ENCODE measurements at places on chromosomes 3 and 15.

DNA sequence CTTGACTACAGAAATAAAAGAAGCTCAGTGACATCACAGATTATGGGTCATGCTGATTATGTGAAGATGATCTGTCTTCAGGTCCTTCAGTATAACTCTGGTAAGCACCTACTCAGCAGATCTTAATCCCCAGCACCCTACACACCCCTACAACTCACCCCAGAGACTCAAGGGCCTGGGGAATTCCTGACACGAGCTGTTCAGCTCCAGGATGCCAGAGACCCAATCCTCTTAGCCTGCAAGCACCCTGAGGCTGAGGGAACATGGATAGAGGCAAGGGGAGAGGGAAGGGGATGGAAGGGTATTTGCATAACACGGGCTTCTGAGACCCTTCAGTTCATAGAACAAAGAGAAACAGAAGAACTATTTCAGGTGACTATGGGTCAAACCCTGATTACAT, 13.0 kb downstream of the GLB1 start:
- no peak for DNase-seq

DNA sequence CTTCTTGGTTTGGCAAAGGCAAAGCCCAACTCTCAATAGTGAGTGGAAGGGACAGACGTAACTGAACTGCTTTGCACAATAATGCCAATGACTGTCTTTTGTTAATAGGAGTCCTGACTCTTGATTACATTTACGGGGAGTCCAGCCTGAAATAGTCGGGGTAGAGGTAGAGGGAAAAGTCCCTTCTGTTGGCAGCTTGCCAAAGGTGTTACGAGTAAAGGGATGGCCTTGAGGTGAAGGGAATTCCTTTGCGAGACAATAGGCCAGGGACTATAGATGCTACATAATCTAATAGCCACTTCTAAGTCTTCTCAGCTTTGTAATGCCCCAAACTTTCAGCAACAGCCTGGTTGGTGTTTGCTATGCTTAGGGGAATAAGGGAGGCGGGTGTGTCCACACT, 2.2 kb upstream of the SENP2 start:
- DNase-seq: no peak

- peak; percentile 71 for DNase-seq
Measured at GRCh38 chr15:82936966-82937711, 15.4 kb downstream of the HOMER2 start.

- no peak for DNase-seq
Measured at GRCh38 chr3:115520651-115521245, 102.6 kb upstream of the GAP43 start.

GRCh38 chr3:112773864-112774263, 72.8 kb downstream of the CD200R1L start:
- DNase-seq: no peak

GRCh38 chr15:93566762-93567161, 477.8 kb upstream of the RGMA start:
- peak; percentile 62 for DNase-seq

DNA sequence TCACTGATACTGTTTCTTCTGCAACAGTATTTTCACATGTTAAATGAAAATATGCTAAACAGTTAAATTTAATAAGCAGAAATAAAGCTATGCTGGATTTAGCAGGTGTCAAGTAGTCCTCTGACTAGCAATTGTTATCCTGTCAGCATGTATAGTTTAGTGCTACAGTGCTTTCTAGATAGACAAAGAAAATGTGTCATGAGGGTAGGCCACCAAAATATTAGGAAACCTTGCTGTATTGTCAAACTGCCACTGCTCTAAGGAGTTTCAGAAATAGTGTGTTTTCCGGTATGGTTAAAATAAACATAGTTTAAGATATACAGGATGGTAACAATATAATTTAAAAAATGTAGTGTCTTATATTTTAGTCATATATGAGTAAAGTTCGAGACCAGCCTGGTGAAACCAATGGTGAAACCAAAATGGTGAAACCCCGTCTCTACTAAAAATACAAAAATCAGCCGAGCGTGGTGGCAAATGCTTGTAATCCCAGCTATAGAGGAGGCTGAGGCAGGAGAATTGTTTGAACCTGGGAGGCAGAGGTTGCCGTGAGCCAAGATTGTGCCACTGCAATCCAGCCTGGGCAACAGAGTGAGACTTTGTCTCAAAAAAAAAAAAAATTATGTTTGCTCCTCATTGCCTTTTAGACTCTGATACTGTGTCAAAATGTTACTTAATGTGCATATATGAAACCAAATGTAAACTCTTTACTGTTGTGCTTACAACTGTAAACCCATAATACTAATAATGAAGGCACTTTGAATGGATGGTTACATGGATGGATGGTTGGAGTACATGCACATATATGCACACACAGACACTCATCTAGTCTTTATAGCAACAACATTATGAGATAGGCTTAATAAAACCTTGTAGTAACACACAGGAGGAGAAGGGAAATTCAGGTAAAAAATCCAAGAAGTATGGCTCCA, 204.8 kb downstream of the RSRC1 start:
- DNase-seq: no peak

DNA sequence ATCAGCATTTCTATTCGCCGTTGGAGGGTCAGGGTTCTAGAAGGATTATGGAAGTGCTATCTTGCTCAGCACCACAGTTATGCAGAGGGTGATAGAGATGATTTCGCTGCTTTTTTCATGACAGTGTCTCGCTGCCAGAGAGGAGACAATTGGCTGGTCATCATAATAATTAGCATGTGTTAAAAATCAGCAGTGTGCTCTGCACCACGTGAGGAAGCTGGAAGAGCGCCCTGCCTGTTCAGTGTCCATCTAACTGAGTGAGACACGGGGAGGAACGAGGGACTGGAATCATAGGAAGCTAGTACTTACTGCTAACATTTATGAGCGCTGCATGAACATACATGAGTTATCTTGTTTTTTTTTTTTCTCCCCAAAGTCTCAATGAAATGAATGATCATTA, 116.2 kb upstream of the PLAAT1 start:
- no peak for DNase-seq

DNA sequence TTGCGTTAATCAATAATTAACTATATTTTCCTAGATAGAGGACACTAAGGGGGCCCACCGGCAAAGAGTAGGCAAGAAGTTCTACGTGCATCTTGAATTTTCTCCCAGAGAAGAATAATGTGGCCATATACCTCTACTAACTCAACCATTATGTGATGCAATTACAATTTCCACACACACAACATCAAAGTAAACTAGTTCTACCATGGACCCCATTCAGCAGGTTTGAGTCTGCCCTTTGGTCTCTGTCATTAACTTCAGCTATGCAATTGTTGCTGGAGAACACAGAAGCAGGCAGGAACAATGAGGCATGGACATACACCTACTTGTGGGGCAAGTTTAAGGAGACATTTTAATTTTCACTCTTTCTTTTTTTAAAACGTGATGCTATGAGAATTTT, 705.9 kb downstream of the PDCD6IP start:
- no peak for DNase-seq

GRCh38 chr3:73378207-73378606, 246.5 kb downstream of the PDZRN3 start:
- DNase-seq: no peak

- no peak for DNase-seq
Measured at GRCh38 chr15:85760049-85760448, 34.7 kb downstream of the KLHL25 start.

GRCh38 chr3:126344380-126345041, 12.7 kb downstream of the KLF15 start:
- DNase-seq: no peak

DNA sequence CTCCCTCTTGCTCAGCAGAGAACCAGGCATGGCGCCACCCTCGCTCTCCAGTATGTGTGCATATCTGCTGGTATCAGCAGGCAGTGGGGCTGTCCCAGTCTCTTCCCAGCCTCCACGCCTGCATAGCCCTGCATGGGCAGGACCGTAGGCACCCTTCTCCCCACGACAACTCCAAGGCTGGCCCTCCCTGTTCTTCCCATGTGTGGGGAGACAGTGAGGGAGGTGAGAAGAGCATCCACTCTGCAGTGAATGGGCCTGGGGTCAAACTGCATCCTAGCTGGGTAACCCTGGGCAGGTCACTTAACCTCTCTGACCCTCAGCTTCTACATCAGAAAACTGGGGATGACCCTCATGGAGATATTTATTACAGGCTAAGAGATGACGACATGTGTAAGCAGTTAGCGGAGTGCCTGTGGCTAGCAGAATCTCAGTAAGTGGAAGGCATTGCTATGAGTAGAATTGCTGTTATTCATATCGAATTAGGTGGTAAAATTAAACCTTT, 13.3 kb upstream of the SSUH2 start:
- DNase-seq: peak; percentile 35

GRCh38 chr3:113263020-113263419, 51.7 kb downstream of the BOC start:
- DNase-seq: no peak
